Endodermal cell (in vitro differentiated cells): ENCODE measurements at places on chromosomes 7 and 10.

DNA sequence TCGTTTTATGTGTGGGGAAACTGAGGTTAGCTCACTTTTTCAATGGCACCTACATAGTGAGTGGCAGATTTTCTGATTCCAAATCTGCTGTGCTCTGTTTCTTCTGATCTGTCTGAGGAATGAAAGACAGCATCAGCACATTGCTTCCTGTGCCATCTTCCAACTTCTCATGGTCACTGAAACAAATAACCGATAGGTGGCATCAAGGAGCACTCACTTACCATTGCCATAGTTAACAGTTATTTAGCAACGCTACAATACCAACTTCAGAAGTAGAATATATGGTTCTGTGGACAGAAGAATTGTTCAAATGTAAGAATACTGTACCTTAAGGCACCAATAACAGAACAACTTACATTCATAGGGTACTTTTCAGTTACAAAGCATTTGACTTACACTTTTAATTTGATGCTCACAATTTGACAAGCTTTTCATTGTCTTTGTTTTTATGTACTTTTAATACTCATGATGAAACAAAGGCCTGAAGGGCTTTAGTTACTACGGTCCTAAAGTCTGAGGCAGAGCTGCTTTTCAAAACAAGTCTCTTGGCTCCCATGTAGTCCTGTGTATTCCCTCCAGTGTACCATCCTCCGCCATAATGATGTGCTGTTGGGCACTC, 228.9 kb upstream of the TCF7L2 start:
- peaks cover 3% of the 10 kb centered on the region for H3K4me1 ChIP-seq
- H3K27ac ChIP-seq, result no peak overlapping the region
- no peak overlapping the region for H3K4me3 ChIP-seq
- H3K36me3 ChIP-seq, result no peaks in the 10 kb centered on the region
- no peak for DNase-seq

DNA sequence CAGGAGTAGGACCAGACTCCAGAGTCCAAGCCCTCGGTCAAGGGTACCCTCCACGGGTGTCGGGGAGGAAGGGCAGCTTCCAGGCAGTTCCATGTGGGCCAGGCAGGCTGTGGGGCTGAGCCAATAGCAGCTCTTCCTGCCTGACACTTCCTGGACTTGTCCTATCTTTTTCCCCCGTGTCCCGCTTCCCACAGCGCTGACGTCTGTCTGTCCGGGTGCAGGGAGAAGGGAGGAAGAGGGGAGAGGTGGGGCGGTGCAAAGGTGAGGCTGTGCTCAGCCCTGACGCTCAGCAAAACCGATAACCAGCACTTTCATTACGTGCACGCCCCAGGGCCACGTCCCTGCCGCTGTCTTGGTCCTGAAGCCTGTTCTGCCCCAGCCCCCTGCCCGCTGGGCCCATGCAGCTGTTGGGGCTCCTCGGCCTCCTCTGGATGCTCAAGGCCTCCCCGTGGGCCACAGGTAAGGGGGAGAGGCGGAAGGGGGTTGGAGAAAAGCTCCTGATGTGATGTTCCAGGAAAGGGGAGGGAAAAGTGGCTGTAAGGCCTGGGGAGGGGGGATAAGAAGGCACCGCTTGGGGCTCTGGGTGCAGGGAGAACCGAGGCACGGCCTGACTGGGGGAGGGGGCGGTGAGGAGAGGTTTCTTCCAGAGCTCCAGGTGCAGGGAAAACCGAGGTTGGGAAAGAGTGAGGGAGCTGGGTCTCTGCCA, at the start of gene MUC3A:
TSS of gene MUC3A (plus strand) at position 308 of the 706 bp plus-strand sequence. CDS start at position 399, 91 bp downstream.
- DNase-seq, result peak; percentile 74
- no peak within 1 kb of the TSS for H3K4me3 ChIP-seq
- no peak within 1 kb of the TSS for H3K27ac ChIP-seq
- H3K4me1 ChIP-seq, result no peaks in the 10 kb centered on the region

GRCh38 chr10:88526501-88527105, 56.5 kb downstream of the RNLS start:
- H3K36me3 ChIP-seq, result no peaks in the 10 kb centered on the region
- no peak overlapping the region for H3K4me3 ChIP-seq
- H3K4me1 ChIP-seq, result peaks cover 2% of the 10 kb centered on the region
- H3K27me3 ChIP-seq, result no peaks in the 10 kb centered on the region

DNA sequence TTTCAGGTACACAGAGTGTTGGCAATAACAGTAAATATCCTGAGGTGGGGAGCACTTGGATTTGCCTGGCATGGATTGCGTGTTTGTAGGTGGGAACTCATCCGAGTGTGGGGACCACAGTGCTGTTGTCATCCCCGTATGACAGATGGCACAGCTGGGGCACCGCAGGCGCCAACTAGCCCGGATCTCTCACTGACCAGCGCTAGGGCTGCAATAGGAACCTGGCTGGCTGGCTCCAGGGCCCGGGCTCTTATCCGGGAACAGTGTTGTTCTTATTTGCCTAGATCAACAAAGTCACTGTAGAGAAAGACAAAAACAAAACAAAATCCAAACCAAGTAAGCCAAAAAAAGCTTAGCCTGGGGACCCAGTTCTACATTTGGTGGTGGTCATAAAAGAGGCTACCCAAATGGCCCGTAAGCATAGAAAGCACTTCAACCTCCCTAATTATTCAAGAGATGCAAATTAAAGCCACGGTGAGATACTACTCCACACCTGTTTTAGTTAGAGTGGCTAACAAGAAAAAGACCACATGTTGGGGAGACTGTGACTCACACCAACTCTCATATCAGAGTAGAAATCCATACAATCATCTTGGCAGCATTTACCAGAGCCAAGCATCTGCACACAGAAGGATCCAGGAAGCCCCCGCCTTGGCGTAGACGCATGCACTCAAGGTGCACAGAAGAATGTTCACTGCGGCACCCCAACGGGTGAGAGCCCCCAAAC, 27.2 kb upstream of the PFKFB3 start:
- no peaks in the 10 kb centered on the region for H3K36me3 ChIP-seq
- H3K4me3 ChIP-seq, result no peak overlapping the region
- no peak overlapping the region for H3K27ac ChIP-seq
- no peaks in the 10 kb centered on the region for H3K27me3 ChIP-seq
- no peaks in the 10 kb centered on the region for H3K4me1 ChIP-seq
- DNase-seq, result no peak

GRCh38 chr7:116665332-116665996, 6.5 kb upstream of the MET start:
- H3K4me1 ChIP-seq, result peaks cover 5% of the 10 kb centered on the region
- DNase-seq, result no peak
- H3K4me3 ChIP-seq, result no peak overlapping the region
- peaks cover 23% of the 10 kb centered on the region for H3K27me3 ChIP-seq
- H3K27ac ChIP-seq, result no peak overlapping the region

DNA sequence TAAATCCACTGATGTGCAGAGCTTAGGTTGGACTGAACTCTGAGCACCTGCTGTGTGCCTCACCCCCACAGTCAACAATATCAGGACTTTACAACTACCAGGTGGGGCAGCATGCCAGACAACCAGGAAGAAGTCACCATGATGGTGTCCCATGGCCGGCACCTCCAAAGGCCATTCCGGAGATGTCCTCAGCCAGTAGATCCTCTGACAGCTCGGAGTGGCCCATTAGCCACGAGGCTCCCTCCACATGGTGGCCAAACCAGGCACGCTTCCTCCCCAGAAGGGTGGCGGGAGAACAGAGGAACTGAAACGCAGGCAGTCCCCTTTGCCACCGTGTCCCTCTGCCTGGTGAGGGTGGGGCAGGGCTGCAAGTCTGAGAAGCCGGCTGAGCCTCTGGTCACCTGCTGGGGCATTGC, 390.0 kb downstream of the TNS3 start:
- DNase-seq, result no peak
- H3K27me3 ChIP-seq, result no peaks in the 10 kb centered on the region
- H3K36me3 ChIP-seq, result no peaks in the 10 kb centered on the region
- no peak overlapping the region for H3K27ac ChIP-seq
- no peak overlapping the region for H3K4me3 ChIP-seq

- no peaks in the 10 kb centered on the region for H3K27me3 ChIP-seq
- no peak for DNase-seq
- H3K4me1 ChIP-seq, result no peaks in the 10 kb centered on the region
- no peak overlapping the region for H3K27ac ChIP-seq
Measured at GRCh38 chr7:54426406-54426805, 115.8 kb upstream of the VSTM2A start.

GRCh38 chr7:137871170-137871915, 24.6 kb upstream of the DGKI start:
- H3K27ac ChIP-seq, result no peak overlapping the region
- no peaks in the 10 kb centered on the region for H3K27me3 ChIP-seq
- no peaks in the 10 kb centered on the region for H3K4me1 ChIP-seq
- peaks cover 72% of the 10 kb centered on the region for H3K36me3 ChIP-seq
- H3K4me3 ChIP-seq, result no peak overlapping the region

GRCh38 chr10:803041-803741, 113.7 kb upstream of the DIP2C start:
- no peak overlapping the region for H3K27ac ChIP-seq
- H3K4me3 ChIP-seq, result no peak overlapping the region
- H3K27me3 ChIP-seq, result no peaks in the 10 kb centered on the region
- peak; percentile 54 for DNase-seq

- no peak for DNase-seq
- no peaks in the 10 kb centered on the region for H3K4me1 ChIP-seq
- H3K36me3 ChIP-seq, result no peaks in the 10 kb centered on the region
Measured at GRCh38 chr7:18213652-18214051, 186.0 kb upstream of the PRPS1L1 start.

DNA sequence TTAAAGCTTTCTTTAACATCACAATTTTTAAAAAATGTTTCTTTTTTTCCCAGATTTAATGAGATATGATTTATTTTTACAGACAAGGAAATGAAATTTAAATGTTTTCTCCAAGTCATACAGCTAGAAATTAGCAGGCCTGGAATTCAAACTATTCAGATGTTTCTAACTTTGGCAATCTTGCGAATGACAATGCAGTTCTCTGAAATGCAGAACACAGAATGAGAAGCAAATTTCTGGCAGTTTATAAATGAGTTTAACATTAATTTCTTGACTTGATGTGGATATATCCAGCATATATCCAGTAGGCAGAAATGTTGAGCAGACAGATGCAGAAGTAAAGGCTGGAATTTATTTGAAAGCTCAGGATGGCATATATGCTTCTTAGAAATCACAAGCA, 227.5 kb downstream of the THSD7A start:
- H3K36me3 ChIP-seq, result no peaks in the 10 kb centered on the region
- H3K4me3 ChIP-seq, result no peak overlapping the region
- H3K27ac ChIP-seq, result no peak overlapping the region
- H3K4me1 ChIP-seq, result no peaks in the 10 kb centered on the region

DNA sequence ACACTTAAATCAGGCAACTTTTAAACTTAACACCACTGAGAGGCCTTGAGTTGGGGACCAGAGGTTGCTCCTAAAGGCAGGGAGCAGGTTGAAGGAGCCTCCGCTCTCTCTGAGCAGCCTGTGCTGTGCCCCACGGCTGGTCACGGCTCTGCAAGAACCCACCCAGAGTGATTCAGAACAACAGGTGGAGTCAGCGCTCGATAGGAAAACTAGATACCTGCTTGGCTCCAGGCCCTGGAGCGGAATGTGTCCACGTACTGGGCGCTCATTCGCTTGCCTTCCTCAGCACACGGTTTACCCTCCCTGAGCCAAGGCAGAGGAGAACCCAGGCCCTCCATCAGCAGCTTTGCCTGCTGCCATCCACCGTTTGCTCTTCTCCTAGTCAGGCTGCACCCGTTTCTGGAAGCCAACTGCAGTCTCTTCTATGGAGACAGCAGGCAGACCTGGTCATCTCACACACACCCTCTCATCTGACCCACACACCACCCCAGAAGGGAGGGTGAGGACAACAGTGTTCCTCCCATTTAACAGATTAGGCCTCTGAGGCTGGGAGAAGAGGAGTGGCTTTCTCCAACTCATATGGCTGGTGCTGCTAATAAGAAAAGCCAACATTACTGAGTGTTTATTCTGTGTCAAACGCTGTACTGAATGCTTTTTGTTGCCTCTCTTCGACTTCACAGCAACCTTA, 37.6 kb upstream of the PDCD4 start:
- no peak overlapping the region for H3K4me3 ChIP-seq
- peaks cover 24% of the 10 kb centered on the region for H3K4me1 ChIP-seq
- no peaks in the 10 kb centered on the region for H3K27me3 ChIP-seq
- H3K27ac ChIP-seq, result no peak overlapping the region

DNA sequence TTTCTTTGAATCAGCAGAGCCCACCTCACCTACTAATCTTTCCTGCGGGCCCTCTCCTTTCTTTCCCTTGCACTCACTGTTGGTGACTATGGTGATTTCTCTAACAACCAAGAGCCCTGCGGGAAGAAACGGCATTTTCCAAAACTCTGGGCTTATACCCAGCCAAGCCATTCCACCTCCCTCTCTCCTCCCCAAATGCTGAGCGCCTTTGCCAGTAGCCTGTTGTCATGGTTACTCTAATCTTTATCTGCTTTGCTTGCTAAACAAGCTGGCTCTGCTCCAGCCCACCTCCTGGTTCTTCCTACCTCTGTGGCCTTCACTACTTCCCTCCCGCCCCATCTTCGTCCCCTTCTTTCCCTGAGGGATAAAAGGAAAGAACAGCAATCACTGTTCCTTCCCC, 86.7 kb downstream of the DGKI start:
- no peak overlapping the region for H3K4me3 ChIP-seq
- H3K4me1 ChIP-seq, result peaks cover 3% of the 10 kb centered on the region
- no peaks in the 10 kb centered on the region for H3K36me3 ChIP-seq
- no peaks in the 10 kb centered on the region for H3K27me3 ChIP-seq

- DNase-seq, result no peak
- H3K4me1 ChIP-seq, result no peaks in the 10 kb centered on the region
- H3K36me3 ChIP-seq, result no peaks in the 10 kb centered on the region
- H3K27ac ChIP-seq, result no peak overlapping the region
Measured at GRCh38 chr7:41205600-41205999, 497.3 kb downstream of the INHBA start.

- H3K4me1 ChIP-seq, result no peaks in the 10 kb centered on the region
- no peak overlapping the region for H3K27ac ChIP-seq
- H3K36me3 ChIP-seq, result no peaks in the 10 kb centered on the region
- no peak for DNase-seq
- H3K4me3 ChIP-seq, result no peak overlapping the region
- H3K27me3 ChIP-seq, result no peaks in the 10 kb centered on the region
Measured at GRCh38 chr7:36597090-36597773, 127.1 kb downstream of the AOAH start.

DNA sequence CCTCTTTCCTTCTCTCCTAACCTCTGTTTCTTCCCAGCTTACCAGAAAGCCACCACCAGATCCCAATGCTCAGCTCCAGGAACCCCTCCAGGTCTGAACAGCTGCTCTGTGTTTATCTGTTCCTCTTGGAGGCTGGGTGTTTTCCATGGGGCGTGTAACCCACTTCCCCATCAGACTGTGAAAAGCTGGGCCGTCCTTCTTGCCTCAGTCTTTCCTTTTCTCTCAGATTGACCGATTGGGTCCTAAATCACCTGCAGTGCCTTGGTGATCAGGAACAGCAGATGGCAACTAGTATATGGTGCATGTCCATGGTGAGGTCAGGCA, 4.8 kb downstream of the SH3PXD2A start:
- H3K27ac ChIP-seq, result no peak overlapping the region
- H3K4me3 ChIP-seq, result no peak overlapping the region
- H3K27me3 ChIP-seq, result peaks cover 14% of the 10 kb centered on the region
- H3K4me1 ChIP-seq, result peaks cover 13% of the 10 kb centered on the region
- H3K36me3 ChIP-seq, result no peaks in the 10 kb centered on the region
- no peak for DNase-seq

GRCh38 chr7:148255333-148255732, 335.2 kb upstream of the C7orf33 start:
- no peaks in the 10 kb centered on the region for H3K4me1 ChIP-seq
- no peaks in the 10 kb centered on the region for H3K27me3 ChIP-seq
- no peak overlapping the region for H3K27ac ChIP-seq
- DNase-seq, result no peak

GRCh38 chr10:15672469-15672868, 47.3 kb downstream of the ITGA8 start:
- no peaks in the 10 kb centered on the region for H3K27me3 ChIP-seq
- H3K4me1 ChIP-seq, result no peaks in the 10 kb centered on the region
- no peak overlapping the region for H3K4me3 ChIP-seq
- H3K36me3 ChIP-seq, result no peaks in the 10 kb centered on the region

- no peak overlapping the region for H3K4me3 ChIP-seq
- no peak overlapping the region for H3K27ac ChIP-seq
- no peak for DNase-seq
Measured at GRCh38 chr7:112116894-112117293, 89.3 kb downstream of the DOCK4 start.
